ENCODE measurements at places on chromosomes 1 and 21.

DNA sequence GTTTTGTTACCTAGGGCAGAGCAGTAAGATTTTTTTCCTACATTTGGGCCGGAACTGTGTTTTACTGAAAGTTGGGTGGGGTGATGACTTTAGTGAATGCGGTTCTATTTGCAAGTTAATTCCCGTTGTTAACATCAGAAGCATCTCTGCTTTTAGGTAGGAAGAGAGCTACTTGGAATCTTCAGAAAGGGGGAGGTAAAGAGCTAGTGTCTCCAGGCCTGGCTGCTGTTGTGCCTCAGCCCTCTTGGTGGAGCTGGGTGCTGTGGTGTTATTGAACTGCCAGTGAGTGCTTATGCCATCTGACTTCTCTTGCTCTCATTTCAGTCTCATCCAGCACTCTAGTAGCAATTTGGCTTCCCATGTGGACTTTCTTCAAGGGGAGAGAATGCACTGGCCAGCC, 3.4 kb downstream of the KDM4A start:
- DNase-seq: no peak

- no peak for DNase-seq
These were observed 1.1 kb downstream of the TXNIP start for GRCh38 chr1:145995148-145995881.

DNA sequence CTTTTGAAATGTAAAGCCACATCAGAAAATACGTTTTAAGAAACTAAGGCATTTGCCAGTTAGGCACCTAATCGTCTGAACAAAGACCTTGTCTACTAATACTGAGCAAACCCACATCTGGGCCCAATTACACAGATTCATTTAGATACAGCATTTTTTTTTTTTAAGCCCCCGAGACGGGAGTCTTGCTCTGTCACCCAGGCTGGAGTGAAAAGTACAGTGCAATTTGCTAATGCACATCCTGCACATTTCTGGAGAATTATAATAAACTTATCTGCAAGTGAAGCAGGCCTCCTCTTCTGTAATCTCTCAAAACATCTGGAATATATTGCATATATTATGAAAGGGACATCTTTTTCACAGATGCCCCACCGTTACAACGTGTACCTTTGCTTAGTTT, 3.3 kb downstream of the RSRP1 start:
- no peak for DNase-seq

DNA sequence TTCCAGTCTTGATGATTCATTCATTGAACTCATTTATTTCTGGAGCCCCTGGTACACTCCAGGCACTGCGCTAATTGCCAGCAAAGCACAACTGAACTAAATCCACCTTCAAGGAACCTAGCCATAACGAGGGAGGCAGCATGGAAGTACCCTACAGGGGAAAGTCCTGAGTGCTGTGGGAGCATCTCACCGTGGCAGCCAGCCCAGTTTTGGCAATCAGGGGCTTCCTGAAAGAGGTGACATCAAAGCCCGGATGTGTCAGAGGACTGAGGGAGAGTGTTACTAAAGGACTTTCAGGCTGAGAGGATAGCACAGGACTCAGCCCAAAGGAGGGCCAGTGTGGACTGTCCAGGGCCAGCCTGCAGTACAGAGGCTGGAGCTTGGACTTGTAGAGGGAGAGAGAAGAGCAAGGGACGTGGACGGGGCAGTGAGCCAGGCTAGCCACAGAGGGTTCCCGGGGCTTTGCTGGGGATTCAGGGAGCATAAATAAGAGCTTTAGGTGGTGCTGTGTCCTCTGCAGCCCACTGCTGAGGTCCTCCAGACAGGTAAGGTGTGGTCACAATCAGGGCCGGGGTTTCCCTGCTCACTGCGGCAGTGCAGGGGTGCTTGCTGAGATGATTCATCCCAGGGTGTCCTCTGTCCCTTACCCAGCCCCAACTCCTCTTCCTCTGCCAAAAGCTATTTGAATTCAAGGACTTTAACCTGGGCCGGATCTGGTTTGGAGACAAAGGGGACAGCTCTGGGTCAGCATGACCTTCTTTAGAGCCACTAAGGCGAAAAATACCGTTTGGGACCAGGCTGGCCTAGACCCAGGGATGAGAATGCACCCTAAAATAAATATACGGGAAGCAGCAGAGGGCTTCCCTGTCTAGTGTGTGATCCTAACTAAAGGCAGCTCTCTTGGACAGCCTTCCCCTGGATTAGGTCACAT, 128.3 kb downstream of the EDEM3 start:
- no peak for DNase-seq

DNA sequence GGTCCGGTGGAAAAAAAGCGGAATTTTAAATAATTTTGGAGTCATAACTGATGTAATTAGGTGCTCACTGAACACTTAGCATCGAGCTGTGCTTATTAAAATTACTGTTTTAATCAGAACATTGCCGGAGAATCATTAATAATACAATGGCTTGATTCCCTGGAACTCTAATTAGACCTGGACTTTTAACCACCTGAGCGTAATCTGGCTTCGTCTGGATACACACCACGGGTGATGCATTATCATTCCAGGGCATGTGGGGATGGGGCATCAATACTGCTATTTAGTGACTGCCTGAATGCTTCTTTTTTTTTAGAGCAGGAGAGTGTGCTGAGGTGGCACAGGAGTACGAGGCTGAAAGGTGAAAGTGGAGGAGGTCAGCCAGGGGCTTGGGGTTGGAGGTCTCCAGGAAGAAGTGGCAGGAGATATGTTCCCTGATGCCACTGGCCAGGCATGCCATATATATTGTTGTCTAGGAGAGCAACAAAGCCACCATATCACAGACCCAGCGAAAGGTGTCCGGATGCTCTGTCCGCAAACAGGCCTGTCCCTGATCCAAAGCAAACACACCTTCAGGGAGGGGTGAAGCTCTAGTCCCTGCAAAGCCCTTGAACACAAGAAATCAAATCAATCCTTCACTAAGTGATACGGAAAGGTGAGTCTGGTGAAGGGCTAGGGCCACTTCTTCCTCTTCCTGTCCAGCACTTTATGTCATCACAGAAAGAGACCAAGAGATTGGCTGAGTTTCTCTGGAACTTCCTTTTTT, 125.2 kb downstream of the PLXNA2 start:
- DNase-seq: no peak

GRCh38 chr1:26145041-26145959, 13.6 kb upstream of the FAM110D start:
- peak; percentile 70 for DNase-seq

DNA sequence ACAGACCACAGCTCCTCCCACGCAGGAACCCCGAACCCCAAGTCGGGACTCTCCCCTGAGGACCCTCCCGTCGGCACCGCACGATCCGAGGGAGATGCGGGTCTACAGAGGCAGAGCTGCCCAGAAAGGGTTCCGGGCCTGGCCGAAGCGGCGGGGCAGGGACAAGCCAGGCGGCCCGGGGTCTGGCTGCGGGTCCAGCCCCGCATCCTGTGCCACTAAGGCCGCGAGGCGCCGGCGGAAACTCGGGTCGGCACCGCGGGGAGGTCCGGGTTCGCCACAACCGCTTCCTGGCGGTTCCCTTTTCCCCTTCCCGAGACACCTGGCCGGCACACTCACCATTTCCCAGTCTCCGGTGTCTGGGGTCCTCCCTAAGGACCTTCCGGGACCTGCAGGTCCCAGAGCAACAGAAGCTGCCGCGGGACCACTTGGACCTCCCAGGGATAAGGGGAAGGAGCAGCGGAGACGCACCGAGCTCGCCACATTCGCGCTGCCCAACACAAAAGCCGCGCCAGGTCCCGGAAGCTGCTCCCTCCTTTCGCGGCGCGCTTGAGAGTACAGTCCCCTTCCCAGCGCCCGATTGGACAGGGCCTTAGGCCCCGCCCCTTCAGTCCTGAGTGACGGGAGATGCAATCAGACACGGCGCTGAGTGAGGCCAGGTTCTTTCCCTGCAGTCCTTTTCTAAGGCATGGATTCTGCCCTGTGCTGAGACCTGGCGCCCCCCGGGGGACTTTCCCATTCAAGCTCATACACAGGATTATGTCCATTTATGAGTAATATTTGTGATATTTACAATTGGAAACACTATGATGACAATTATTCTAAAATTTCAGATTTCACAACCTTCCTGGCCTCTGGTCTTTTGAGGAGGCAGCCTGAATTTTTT, at the start of gene ZNF670:
ZNF670 (minus strand) TSS at position 554 of the 883 bp plus-strand sequence; CDS start at position 339, 215 bp downstream.
- DNase-seq: peak; percentile 76

DNA sequence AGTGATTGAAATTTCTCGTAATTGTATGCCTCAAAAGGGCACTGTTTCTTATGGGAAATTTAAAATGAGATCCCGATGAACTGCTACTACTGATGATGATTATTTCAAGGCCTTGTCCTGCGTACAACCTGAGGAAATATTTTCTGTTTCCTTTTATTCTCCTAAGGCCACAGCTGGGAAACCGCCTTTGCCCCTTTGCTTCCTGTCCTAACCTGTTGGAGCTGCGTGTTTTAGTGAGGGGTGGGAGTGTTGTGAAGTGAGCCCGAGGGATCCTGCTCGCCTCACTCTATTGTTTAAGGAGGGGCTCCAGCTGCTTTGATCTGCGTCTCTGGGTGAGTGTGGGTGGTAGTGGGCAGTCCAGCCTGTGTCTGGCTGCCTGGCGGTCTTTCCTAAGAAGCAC, 14.4 kb downstream of the LAMC2 start:
- no peak for DNase-seq

DNA sequence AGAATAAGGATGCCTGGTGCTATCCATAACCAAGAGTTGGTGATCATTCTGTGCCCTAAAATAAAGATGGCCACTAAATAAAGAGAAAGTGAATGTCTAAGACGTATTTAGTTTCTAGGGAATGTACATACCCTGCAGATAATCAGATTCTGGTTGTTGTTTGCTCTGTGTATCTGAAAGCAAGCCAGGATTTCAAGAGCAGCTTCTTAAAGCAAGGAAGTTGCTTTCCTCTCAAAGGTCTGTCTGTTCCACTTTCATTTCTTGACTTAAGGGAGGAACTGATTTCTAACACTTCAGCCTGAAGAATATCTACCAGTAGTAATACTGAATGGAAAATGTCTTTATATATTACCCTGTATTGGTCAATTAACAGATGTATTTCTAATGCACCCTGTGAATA, 88.8 kb downstream of the KIF1B start:
- DNase-seq: no peak

GRCh38 chr1:85578321-85579295, 2.0 kb upstream of the CCN1 start:
- DNase-seq: no peak

DNA sequence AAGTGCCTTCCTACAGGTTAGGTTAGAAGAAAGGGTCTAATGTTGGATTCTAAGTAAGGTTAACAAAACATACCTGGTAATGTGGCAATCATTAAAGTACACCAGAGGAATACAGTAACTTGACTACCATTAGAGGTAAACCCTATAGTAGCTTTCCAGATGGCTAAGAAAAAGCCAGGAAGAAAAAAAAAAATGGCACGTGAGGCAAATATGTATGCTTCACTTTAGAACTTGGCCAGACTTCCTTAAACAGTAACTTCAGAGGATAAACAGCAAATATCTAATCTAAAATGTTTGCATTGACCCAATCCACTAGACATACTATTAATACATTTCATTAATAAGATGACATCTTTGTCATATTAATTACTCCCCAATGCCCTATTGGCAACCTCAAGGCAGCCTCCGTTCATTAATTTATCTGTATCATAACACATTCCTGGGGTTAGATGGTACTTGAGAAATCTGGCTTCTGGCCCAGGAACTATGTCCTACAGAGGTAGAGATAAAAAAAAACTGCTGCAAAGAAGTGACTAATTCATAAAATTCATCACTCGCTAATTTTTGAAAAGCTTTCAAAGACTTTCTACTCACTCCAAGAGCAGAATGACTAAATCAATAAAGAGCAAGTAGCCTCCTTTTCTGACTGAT, 5.8 kb downstream of the DCAF8 start:
- DNase-seq: no peak

GRCh38 chr1:231001892-231002291, 23.0 kb downstream of the ARV1 start:
- DNase-seq: no peak

DNA sequence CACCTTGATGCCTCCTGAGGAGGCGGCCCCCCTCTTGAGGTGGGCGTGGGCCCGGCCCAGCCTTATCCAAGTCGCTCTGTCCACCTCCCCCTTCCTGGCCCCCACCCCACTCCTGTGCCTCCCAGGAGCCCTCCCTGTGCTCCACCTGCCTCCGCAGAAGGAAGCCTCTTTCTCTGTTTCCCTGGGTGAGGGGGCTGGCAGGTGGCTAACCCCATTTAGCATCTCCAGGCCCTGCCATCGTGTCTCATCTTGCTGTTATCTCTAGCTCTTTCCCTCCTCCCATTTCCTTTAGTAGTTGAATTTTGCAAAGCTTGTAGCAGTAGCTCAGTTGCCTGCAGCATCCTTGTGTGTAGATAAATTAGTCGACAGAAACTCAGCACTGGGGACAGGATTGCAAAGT, 7.2 kb downstream of the RNF187 start:
- no peak for DNase-seq

- no peak for DNase-seq
These were observed 5.5 kb upstream of the GBP1 start for GRCh38 chr1:89070509-89070908.

GRCh38 chr1:32276032-32276782, 15.7 kb upstream of the HDAC1 start:
- no peak for DNase-seq

GRCh38 chr1:59696421-59697115, 118.2 kb upstream of the HOOK1 start:
- no peak for DNase-seq

DNA sequence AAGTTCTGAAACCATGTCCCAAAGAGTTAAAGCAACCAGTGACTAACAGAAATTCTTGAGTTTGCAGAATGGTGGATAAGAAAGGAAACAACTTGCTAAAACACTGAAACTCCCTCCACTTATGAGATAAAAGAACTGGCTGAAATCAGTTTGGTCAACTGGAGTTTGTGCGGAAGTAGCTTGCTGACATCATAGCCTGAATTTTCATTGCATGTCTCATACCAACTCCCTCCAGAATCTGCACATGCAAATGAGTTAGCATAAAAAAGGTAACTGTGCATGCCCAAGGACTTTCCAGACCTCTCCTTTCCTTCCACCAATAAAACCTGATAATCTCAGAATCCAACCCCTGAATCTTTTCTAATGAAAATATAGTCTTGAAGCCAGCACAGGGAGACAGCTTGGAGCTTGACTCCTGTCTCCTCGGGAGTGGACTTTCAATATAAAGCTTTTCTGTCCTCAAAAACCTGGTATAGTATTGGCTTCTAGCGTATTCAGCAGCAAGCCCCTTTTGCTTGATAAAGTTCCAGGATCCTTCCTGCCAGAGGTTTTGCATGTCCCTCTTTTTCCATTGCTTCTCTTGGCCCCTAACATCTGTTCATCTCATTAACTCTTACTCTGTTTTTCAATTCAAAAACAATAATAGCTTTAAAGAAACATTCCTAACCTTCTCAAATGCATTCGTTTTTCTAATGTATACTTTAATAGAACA, 785.8 kb upstream of the ADGRL4 start:
- no peak for DNase-seq

GRCh38 chr21:35309316-35309715, 260.2 kb upstream of the RUNX1 start:
- DNase-seq: no peak

DNA sequence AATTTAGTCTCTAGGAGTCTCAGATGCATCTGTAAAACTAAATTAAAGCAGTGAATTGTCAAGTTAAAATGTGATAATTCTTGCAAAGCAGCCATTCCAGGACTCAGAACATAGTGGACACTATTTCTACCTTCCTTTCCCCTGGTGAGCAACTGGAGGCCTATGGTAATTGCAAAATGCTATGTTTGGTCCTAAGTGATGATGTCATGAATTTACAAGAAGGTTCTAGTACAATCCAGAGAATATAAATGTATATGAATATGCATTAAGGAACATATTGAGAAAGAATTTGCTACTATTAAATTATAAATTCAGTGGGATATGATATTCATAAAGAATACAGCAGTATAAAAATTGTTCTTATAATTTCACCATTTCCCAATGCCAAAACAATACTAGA, 32.6 kb downstream of the OMA1 start:
- DNase-seq: no peak

- DNase-seq: no peak
These were observed 21.6 kb upstream of the KCNA2 start for GRCh38 chr1:110627764-110628163.

All from activated CD4-positive, alpha-beta T cell treated with anti-CD3 and anti-CD28 coated beads, Interleukin-2, amount 50 U/mL, for 1 hour (primary cell).